ENCODE measurements at places on chromosomes 3 and 15. TPM values are rescaled to one million over a fixed set of nuclear protein-coding genes. Genes with fewer than 3 reads are reported as not detected.

Gene RLBP1
- 0.98 TPM for total RNA-seq

Gene GRAMD2A
- total RNA-seq, result 0.49 TPM

Gene SH2D7
- not detected for total RNA-seq

Gene MAP6D1
- total RNA-seq, result 5.2 TPM

Gene GPX1
- 44.7 TPM for total RNA-seq

Gene PLA2G4D
- not detected for total RNA-seq

Gene ZBED2
- total RNA-seq, result not detected

Gene CSPG4
- total RNA-seq, result 6.6 TPM

Gene CLDN1
- total RNA-seq, result 5.7 TPM

Gene GOLGA6L9
- total RNA-seq, result 7.9 TPM

Gene ACVR2B
- total RNA-seq, result 32.9 TPM

Gene C3orf85
- not detected for total RNA-seq

Gene MFSD1
- total RNA-seq, result 31.7 TPM

Gene NR2E3
- not detected for total RNA-seq

Gene LNP1
- total RNA-seq, result 7.6 TPM

Gene CNOT10
- 37.9 TPM for total RNA-seq

Gene NAA80
- total RNA-seq, result 1.5 TPM

Gene MOBP
- 0.25 TPM for total RNA-seq

Gene GSK3B
- total RNA-seq, result 137 TPM

Gene GOLGB1
- 34.9 TPM for total RNA-seq

Gene MFAP1
- total RNA-seq, result 17.5 TPM

Gene SNRPN
- total RNA-seq, result 183 TPM

Gene TGM5
- total RNA-seq, result not detected

Gene BCL2A1
- 0.49 TPM for total RNA-seq

Gene OSBPL10
- 11.8 TPM for total RNA-seq

Gene MYL3
- total RNA-seq, result 0.49 TPM

Gene STRIT1
- not detected for total RNA-seq

Gene AGBL1
- total RNA-seq, result 0.98 TPM

Gene ACOX2
- 0.98 TPM for total RNA-seq

Gene CD96
- 0.25 TPM for total RNA-seq

Gene GADL1
- 1.2 TPM for total RNA-seq

Gene FBXL2
- 43.8 TPM for total RNA-seq

Gene LEKR1
- total RNA-seq, result 0.98 TPM

Gene PLSCR5
- 0.25 TPM for total RNA-seq

Gene SLC28A1
- total RNA-seq, result not detected

Gene ESYT3
- total RNA-seq, result 0.74 TPM

Gene P3H2
- total RNA-seq, result 3.7 TPM

Gene ROPN1
- total RNA-seq, result not detected
